DMS79 treated with DMSO at 0.1 percent for 48 hours (cell line): ENCODE measurements at places on chromosomes 2 and 18.

DNA sequence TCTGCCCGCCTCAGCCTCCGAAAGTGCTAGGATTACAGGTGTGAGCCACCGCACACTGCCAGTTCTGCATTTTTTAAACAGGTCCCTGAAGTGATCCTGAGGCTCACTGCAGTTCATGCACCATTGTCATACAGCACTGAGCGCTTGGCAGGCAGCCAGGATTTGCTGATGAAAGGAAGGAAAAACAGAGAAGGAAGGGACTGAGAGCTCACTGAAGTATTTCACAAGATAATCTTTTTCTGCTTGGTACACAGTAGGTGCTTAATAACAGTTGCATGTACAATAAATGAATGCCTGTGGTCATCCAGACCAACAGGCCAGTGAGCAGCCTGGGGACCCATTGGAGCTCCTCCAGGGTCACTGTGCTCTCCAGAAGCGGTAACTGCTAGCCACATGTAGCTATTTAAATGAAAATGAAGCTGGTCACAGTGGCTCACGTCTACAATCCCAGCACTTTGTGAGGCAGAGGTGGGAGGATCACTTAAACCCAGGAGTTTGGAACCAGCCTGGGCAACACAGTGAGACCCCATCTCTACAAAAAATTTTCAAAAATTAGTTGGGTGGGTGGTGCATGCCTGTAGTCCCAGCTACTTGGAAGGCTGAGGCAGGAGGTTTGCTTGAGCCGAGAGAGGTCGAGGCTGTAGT is 33.1 kb upstream of the SMAD7 start:
- peak; percentile 57 for DNase-seq

DNA sequence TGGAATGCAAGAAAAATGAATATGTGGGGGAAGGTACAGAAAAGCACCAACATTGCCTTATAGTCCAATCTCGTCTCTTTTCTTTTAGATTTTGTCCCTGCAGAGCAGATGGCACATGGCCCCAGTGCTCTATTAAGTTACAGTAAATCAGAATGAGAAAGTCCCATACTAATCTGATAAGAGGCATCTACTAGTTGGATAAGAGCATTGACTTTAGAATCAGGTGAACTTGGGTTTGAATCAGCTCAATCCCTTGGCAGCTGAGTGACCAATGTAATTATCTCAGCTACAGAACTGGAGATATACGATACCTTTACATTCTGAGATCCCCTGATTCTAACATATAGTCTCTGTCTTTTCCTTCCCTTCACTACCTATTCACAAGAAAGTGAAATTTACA is 54.8 kb upstream of the PDE1A start:
- DNase-seq = no peak

GRCh38 chr2:115609978-115610377 is 1167.5 kb downstream of the DPP10 start:
- DNase-seq = no peak

DNA sequence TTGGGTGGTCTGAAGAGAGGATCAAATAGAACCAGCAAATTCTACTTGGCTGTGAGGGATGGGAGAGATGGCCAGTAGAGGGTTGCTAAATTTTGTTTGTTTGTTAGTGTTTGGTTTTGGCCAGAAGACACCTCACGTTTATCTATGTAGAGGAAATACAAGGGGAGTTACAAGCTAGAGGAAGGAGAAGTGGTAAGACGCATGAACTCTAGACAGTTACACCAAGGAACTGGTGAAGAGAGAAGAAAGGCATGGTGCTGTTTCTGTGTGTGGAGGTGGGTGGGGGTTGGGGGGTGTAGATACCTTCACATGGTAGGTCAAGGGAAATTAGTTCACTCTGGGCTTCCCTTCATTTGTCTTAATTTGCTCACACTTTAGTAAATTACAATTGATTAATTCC is 25.6 kb downstream of the RASGRP3 start:
- DNase-seq = no peak

DNA sequence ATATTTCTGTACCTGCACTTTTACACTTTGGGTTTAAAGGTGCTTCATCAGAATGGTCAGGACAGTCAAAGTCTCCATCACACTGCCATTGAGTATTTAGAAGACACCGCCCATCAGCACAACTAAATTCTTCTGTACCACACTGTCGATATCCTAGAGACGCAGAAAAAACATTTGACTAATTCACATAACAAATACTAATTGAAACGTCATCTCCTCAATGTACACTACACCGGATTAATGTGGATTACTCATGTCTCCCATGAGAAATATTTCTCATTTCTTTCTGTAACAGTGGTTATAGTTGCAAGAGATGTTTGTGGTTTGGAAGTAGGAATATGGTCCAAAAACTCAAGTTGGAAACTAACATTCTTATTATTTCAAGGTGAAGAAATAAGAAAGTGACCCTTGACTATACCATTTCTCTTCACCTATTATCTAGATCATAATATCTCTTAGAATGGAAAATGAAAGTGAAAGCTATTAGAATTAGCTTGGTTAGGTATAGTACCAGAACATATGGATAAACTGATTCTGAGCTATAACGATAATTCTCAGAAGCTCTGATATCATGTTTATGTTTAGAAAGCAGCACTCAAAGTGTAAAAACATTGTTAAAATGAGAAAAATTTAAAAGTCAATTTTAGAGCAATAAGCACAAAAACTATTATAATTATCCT is 1627.7 kb downstream of the LRP1B start:
- no peak for DNase-seq

DNA sequence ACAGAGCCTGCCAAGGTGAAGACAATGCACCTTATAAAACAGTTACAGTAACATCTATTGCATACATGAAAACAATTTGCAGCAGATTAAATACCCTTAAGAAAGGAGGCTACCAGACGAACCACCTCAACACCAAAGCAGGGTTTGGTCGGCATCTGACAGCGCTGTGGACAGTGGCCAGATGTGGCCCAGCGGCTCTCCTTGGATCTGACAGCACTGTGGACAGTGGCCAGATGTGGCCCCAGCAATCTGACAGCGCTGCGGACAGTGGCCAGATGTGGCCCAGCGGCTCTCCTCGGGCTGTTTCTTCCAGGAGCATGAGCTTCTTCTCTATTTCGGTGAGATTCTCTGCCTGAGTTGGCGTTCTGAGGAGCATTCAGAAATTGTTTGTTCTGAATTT is 211.6 kb downstream of the ANKRD30B start:
- DNase-seq = no peak

DNA sequence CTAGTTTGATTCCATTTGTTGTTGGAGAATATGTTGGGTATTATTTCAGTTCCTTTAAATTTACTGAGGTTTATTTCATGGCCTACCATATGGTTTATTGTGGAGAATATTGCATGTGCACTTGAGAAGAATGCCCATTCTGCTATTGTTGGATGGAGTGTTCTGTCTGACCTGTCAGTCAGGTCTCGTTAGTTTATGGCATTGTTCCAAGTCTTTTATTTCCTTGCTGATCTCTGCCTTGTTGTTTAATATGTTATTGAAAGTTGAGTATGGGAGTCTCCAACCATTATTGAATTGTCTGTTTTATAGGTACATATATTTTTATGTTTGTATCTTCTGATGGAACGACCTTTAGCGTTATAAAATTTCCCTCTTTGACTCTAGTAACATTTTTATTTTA is 86.3 kb downstream of the PTPN4 start:
- no peak for DNase-seq

DNA sequence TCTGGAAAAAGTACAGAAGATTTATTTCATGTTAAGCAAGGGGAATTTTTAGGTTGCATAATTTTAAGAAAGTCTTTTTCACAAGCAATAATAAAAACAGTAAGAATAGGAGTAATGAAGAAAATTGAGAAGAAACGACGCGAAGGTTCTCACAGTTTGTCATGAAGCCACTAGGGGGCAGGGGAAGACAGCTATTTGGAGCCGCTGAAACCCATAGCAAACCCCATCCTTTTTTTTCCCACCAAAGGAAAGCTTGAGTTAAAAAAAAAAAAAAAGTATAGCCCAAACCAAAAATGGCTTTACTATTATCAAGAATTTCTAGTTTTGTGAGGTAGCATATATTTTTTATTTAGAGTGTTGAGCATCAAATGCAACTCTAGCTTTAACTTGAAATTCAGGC is 300.9 kb downstream of the PHLPP1 start:
- DNase-seq = peak; percentile 71

DNA sequence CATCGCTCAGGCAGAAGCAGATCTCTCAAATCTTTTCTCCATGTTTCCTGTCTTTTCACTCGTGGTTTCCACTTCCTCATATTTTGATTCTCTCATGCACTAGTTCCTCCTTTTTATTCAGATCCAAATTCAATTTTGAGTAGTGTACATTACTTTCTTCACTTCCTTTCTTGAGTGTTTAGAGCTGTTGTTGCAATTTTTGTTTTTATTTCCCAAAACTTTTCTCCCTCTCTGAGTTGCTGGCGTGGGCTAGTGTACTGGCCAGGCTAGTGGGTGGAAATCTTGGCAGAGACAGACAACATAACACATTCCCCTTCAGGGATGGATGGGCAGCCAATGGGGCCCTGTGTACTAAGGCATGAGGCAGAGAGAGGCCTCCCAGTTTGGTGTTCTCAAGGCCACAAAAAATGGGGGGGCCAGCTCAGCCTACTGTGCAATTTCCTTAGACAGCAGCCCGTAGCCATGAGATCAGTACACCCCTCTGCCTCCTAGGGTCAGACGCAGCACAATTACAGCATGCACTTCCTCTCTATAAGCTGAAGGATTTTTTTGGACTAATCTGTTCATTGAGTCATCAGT is 145.1 kb upstream of the PID1 start:
- no peak for DNase-seq

DNA sequence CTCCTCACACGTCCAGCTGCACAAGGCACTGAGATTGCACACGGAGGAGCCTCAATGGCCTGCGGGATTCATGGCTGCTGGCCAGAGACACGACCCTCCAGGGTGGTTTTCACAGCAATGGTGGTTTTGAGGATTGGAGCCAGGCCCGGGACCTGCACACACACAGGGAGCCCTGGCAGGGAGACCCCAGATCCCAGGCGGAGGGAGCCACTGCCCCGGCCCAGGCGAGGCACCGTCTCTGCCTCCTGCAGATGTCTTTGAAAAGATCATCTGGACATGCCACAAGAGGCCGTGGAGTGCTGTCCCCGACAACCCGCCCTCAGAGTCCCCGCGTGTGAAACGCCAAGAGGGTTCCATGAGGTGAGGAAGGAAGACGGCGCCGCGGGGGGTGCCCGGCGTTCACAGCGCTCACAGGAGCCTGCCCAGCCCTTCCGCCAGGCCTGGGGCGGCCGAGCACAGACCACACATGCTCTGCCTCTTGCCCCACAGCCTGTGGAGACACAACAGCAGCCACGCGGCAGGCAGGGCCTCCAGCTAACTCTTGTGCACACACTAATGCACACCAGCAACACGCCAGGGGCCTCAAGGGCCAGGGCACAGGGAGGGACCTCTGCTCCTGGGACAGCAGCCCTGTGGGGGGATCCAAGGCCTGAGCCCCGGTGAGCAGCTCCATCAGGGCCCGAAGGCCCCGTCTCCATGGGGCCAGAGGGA is 72.8 kb upstream of the CTDP1 start:
- DNase-seq = no peak

- DNase-seq = peak; percentile 9
Observed at GRCh38 chr2:224039770-224040440, 819 bp upstream of the SERPINE2 start.

GRCh38 chr2:60657673-60658072 is 98.4 kb upstream of the PAPOLG start:
- no peak for DNase-seq

DNA sequence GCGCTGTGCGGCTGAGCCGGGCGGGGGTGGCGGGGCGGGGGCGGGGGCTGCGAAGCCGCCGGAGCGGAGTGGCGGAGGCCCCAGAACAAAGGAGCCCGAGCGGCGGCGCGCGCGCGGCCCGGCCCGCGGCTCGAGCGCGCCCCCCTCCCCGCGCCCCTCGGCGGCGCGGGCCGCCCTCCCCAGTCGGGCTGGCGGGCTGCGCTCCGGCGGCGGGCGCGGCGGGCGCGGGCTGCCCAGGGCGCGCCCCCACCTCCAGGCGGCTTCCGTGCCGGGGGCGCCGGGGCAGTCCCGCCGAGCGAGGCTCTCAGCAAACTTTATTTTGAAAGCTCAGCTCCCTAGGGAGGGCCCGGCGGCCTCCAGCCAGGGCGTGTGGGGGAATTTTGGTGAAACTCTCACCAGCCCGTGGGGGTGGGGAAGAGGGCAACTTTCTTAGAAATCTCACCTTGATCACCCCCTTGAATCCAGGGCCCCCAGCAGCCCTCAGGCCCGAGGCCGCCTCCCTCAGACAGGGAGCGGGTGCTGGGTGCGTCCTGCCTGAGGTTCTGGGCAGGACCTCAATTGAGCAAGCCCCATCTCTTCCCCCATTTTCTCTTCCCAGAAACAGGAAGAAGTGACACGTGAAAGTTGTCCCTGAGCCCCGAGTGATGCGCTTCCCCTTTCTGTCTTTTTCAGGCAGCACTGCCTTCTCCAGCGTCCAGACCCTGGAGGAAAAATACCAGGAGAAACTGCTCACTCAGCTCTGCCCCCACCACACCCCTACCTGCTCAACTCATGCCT is 786 bp downstream of the TET3 start:
- no peak for DNase-seq

DNA sequence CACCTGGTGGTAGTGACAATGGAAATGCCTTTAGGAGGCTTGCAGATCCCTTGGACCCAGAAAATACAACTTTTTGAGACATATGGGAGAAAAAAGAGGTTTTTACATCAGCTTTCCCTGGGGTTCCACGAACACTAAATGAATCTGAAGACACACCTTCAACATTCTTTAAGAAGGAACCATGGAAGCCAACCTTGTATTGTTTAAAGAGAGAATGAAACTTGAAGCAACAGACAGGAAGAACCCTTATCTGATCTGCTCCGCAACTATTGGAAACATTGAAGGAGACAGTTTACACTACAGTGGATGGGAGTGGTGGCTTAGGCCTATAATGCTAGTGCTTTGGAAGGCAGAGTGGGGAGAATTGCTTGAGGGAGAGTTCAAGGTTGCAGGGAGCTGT is 190.4 kb downstream of the LAMA1 start:
- no peak for DNase-seq

DNA sequence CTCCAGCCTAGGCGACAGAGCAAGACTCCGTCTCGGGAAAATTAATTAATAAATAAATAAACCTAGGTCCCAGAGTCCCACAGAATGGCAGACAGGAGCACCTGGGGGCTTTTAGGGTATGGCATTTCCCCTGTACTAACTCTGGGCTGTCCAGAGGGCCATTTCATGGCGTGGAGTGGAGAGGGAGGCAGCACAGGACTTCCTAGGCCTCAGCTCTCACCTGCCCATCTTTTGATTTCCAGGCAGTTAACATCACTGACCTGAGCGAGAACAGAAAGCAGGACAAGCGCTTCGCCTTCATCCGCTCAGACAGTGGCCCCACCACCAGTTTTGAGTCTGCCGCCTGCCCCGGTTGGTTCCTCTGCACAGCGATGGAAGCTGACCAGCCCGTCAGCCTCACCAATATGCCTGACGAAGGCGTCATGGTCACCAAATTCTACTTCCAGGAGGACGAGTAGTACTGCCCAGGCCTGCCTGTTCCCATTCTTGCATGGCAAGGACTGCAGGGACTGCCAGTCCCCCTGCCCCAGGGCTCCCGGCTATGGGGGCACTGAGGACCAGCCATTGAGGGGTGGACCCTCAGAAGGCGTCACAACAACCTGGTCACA is 5.1 kb downstream of the IL1RN start:
- no peak for DNase-seq
